ENCODE measurements at places on chromosomes 13 and 19.
A peak's percentile ranks its signal among the peaks of the same experiment; 100 is the strongest.

- no peak for DNase-seq
Measured at GRCh38 chr13:62003452-62003851, 587.8 kb upstream of the PCDH20 start.

GRCh38 chr13:29852472-29853054 is 2.1 kb upstream of the UBL3 start:
- DNase-seq: no peak

DNA sequence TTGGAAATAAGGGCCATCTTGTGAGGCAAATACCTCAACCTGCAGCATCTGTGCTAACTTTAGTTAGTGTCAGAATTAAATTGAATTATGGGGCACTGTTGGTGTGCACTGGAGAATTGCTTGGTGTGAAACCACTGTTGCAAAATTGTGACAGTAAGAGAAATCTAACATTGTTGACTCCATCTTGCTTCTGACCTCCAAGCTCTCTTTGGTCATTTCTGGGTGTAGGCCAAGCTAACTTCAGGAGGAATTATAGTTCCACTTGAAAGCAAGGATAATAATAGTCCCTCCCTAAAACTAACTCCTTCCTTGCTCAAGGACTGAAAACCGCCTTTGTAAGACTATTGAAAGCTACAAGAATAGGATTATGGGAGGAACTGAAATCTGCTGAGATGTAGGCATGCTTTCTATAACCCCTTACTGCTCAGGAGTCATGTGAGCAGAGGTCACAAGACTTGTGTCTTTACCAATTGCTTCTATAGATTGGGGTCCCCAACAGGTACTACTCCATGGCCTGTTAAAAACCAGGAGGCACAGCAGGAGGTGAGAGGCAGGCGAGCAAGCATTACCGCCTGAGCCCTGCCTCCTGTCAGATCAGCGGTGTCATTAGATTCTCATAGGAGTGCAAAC is 24.9 kb upstream of the GAS6 start:
- DNase-seq: no peak

DNA sequence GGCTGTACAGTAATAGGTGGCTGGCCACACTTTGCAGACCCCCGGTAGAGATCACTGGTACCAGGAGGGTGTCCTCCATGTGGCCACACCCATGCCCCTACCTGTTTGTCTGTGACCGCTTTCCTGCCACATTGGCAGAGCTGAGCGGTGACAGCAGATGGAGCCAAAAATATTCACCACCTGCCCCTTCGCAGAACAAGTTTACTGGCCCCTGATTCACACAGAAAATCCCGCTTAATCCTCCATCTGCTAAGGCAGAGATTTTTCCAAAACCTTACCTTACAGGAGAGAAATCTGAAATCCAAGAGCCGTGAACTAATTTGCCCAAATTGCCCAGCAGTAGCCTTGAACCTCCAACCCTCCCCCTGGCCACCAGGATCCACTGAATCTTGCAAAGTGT is 52.1 kb downstream of the MYO9B start:
- DNase-seq: no peak

- peak; percentile 82 for DNase-seq
Measured at GRCh38 chr19:39397360-39398296, 6.5 kb downstream of the MED29 start.

DNA sequence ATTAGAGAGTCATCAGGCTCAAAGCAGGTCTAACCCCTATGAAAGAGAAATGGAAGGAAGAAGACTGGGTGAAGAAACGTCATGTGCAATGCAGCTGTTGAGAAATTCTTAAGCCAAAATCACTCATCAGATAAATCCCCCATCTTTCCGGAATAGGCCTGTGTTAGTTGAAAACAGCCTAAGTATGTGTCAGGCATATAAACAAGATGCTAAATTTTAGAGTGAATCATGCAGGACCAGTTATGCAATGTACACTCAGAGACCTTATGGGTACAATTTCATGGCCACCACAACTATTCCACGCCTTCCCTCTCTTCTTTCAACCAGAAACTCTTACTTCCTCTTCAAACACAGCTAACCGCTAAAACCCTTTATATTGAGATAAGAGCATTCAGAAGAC is 717.7 kb upstream of the ATXN8OS start:
- no peak for DNase-seq

- DNase-seq: no peak
Measured at GRCh38 chr19:38877781-38878574, at the start of gene RINL. TSS of gene RINL (minus strand) at chr19:38878275. CDS start at chr19:38876742, 1,533 bp downstream.

- DNase-seq: no peak
Measured at GRCh38 chr13:58953638-58954037, 1210.1 kb downstream of the DIAPH3 start.

DNA sequence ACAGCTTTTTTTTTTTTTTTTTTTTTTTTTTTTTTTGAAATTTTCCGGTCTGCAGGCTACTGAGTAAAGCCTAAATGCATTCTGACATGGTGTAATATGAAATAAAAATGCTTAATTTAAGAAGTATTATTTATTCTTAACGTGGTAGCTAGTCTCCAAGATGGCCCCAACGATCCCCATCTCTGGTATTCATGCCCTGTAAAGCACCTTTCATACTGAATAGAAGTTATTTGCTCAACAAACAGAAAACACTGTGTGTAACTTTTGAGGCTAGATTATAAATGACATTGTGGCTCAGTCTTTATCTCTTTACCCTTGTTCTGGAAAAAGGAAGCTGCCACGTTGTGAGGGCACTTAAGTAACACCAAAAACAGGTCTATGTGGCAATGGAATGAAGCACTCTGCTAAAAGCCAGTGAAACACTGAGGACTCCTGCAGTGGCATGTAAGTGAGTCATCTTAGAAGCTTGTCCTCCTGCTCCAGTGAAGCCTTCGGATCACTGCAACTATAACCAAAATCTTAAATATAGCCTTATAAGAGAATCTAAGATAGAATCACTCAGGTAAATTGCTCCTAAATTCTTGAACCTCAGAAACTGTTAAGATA is 128.7 kb downstream of the UGGT2 start:
- DNase-seq: no peak

GRCh38 chr19:548886-549830 is 5.3 kb downstream of the GZMM start:
- no peak for DNase-seq

DNA sequence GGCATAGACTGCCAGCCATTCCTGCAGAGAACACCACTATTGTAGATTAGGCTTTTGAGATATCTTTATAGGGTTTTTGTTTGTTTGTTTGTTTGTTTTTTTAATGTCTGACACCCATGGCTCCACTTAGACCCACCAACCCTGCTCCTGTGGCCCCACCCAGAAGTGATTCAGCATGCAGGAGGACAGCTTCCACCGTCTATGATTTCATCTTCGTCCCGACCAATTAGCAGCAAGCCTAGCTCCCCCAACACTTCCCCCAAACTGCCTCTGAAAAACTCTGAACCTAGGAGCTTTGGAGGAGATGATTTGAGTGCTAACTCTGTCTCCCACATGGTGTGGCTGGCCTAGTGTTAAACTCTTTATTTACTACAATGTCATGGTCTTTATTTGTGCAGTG is 108.3 kb upstream of the RXFP2 start:
- DNase-seq: no peak

DNA sequence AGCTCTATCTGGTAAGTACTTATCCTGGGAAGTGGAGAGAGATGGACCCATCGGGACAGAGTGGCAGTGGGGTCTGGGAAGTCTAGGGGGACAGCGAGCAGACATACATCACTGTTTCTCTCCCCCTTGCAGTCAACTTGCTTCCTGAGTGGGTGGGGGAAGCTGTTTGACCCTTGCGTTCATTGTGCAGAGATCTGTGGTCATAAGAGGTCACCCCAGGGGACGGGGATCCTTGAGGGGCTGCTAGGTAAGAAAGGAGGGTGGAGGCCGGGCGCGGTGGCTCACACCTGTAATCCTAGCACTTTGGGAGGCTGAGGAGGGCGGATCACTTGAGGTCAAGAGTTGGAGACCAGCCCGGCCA is 474 bp downstream of the ARHGEF18 start:
- no peak for DNase-seq

- no peak for DNase-seq
Measured at GRCh38 chr19:51701468-51702100, 8.5 kb downstream of the SPACA6 start.
